ENCODE measurements at places on chromosomes 3 and 15.

- no peak for DNase-seq
Observed at GRCh38 chr3:170806676-170807075, 63.3 kb downstream of the RPL22L1 start.

- DNase-seq, result no peak
Observed at GRCh38 chr3:110243081-110243480, 828.5 kb upstream of the NECTIN3 start.

DNA sequence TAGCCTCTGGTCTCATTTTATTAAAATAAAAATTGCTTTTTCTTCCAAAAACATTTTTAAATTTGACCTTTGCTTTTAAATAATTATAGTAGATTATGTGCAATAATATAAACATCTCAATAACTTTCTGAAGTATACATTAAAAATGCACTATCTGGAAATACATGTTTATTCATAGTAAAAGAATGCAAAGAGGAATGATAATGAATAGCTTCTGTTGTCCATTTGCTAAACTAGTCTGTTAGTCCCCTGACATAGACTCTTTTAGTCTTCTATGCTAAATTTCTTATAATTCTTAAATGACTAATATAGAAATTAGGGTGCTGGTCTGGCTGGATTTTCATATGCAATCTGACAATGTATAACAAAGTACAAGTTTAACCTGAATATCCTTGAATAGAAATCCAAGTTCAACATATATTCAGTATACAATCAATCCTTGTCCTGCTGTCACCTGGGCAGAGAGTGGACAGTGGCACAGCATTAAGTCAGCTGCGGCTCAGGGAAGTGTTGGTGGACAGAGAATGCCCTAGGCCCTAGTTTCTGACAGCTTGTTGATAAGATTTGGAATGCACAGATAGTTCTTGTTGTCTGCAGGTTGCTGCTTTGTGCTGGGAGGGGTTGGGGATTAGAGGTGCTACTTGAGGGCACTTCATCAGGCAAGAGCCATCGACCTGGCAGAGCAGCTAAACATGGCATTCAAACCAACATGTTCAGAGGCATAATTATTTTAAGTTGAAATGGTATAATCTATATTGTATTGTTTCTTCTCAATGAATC lies 161.7 kb downstream of the MBNL1 start:
- no peak for DNase-seq

- DNase-seq, result no peak
Observed at GRCh38 chr3:126557761-126558160, 971 bp downstream of the C3orf22 start.

DNA sequence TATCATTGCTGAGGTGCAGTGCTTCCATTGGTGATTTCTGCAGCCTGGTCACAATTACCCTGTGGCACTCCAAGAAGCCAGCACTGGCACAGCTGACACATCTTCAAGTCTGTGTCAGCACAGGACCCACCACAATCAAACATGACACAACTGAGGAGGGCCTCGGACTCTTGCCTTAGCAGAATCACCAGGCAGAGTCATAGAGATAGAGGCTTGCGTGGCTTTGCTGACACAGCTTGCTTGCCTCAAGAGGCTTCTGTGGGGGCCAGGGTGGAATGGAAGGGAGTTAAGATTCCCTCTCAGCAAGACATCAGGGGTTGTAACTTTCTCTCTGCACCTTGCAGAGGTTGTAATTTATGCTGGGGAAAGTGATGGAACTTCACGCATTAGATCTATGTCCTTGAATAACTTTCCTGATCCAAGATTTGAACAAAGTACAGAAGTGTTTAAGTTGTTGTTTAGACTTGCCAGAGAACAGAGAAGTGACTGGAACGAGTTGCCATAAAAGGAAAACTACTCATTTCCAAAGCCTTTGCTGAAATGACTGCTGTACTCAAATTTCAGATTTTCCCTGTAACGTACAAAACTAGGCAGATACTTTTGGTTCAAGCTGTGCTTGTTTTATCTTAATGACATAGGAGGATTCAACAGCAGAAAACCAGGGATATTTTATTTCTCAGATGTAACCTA lies 170.7 kb downstream of the DIPK2A start:
- DNase-seq, result no peak

- DNase-seq, result no peak
Observed at GRCh38 chr15:83955806-83956265, 279.7 kb upstream of the GOLGA6L4 start.

- no peak for DNase-seq
Observed at GRCh38 chr3:143720381-143720780, 127.9 kb downstream of the SLC9A9 start.

- DNase-seq, result no peak
Observed at GRCh38 chr15:68511073-68511991, 67.5 kb upstream of the CORO2B start.

DNA sequence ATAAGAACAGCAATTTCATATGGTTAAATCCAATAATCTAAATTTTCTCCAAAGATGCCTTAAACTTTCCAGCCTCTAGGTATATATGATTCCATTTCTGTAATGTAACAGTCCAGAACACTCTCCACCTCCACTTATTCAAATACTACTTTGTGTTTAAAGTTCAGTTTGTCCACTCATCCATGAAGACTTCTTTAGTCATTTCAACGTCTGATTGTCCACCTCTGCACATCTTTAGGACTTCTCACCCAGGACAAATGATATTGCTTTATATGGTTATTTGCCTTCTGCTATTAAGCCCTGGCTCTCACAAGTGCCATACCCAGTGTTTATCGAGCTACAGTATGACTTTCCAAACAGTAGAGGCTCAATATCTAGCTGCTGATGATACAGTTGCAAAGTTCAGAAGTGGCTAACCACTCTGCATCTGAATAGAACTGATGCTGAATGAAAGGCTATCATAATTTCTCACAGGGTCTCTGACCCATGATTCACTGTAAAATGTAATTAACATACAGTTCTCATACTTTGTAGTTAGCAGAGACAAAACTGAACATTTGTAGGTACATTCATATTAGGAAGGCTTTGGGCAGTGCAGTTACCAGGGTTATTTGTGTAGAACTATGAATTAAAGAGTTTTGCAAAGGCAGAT lies 93.7 kb upstream of the MBNL1 start:
- no peak for DNase-seq

All from SW 1271 (cell line).